Stimulated activated effector memory CD8-positive, alpha-beta T cell treated with anti-CD3 and anti-CD28 coated beads, Interleukin-12 subunit alpha, Interleukin-12 subunit beta, amount 100 ng/mL, for 72 hours (primary cell): ENCODE measurements at places on chromosomes 11 and 22.

DNA sequence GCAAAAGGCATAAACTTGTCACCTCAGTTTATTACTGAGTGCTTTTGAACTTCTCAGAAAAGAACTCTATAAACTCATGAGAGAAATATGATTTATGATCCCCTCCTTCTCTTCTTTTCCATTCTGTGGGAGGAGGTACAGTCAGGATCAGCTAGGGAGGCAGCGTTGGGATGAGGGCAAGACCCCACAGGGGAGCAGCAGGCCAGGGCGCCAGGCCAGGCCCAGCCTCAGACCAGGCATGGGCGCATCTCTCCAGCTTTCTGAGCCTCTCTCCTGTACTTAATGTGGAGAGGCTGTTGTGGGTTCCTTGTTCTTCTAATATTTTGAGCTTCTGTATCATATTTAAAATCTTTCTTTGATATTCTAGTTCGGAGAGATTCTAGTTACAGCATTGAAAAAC lies 71.7 kb downstream of the C22orf31 start:
- no peak for DNase-seq

DNA sequence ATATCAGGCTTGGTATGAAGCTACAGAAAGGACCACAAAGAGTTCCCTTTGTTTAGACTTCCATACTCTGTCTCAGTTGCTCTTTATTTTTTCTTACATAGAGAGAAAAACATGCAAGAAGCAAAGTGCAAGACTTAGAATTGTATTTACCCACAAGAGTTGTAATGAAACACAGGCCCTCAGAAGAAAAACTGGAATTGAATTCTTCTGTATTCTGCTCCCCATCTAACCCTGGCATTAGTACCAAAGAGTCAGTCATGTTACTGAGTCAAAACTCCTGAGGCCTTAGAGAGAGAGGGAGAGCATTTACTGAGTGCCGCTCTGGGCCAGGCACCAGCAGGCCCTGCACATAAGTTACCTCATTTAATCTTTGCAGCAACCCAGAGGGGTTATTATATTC lies 43.9 kb upstream of the DLAT start:
- no peak for DNase-seq

DNA sequence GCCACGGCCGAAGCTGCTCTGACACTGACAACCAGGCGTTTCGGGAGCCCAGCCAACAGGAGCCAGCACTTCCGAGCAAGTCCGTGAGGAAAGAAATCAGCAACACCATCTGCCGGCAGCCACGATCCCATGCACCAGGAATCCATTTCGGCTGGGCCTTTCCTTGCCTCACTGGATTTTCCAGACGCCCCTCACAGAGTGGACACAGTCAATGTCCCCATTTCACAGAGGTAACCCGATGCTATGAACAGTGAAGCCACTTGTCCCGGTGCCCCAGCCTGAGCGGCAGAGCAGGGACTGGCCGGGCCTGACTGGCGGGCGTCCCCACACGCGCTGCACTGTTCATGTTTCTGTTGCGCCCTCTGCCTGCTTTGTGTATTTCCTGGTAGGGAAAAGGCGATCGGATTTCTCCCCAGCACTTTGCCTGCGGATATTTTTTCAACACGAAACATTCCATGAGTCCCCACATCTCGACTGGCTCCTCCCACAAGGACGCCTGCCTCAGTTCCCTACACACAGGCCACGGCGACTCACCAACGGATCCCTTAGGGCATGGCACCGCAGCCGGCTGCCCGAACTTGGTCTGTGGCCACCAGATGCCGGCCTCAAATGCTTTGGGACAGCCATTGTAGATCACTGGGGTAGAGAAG lies 55.3 kb downstream of the TRMU start:
- DNase-seq: no peak

DNA sequence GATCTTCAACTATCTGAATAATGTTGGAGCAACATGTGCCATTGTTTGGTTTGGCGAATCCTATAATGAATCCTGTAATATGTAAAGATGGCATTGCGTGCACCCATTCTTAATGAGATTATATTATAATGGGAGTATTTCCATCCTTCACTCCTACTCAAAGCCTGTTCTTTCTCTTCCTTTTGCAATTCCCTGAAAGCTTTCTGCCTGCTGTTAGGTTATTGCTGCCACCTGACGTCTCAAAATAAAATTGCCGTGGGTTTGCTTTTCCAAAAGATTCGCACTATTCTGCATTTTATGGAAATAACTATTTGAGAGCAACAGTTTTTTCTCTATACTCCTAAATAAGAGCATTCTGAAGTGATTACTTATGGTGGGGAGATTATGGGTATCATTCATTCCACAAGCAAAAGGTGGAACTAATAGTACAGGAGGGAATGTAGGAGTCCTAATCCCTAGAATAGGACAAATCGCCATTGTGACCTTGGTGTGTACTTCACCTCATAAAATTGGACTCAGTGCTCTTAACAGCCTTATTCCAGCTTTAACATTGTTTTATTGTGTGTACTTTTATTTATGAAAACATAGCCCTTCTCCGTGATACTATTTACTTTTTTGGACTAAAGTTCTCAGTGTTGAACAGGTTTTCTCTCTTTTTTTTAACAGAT lies 69.6 kb upstream of the ALKBH3 start:
- DNase-seq: no peak

DNA sequence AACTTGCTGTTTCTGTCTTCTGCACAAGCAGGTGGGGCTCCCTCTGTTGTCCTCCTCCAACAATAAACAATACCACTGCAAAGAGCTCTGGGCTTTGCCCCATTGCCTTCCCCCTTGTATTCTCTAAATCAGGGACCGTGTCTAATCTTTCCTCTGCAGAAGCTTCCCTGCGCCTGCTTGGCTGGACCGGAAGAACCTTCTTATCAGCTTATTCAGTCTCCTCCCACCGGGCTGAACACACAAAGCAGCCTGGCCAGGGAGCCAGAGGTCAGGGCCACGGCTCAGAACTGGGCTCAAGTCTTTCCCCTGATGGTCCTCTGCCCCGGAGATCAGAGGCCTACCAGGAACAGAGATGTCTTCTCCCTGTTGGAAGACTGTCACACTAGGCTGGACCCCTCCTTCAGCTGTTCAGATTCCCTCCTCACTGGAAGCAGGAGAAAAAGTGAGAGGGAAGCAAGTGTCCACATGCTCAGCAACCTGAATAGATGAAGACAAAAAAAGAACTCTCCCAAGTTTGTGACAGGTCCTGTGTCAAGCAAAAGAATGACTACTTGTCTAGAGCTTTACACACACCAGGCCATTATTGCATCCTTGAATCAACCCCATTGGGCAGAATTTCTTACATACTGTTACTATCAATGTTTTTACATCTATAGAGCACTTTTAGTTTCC lies 63.7 kb downstream of the RAB30 start:
- DNase-seq: no peak

DNA sequence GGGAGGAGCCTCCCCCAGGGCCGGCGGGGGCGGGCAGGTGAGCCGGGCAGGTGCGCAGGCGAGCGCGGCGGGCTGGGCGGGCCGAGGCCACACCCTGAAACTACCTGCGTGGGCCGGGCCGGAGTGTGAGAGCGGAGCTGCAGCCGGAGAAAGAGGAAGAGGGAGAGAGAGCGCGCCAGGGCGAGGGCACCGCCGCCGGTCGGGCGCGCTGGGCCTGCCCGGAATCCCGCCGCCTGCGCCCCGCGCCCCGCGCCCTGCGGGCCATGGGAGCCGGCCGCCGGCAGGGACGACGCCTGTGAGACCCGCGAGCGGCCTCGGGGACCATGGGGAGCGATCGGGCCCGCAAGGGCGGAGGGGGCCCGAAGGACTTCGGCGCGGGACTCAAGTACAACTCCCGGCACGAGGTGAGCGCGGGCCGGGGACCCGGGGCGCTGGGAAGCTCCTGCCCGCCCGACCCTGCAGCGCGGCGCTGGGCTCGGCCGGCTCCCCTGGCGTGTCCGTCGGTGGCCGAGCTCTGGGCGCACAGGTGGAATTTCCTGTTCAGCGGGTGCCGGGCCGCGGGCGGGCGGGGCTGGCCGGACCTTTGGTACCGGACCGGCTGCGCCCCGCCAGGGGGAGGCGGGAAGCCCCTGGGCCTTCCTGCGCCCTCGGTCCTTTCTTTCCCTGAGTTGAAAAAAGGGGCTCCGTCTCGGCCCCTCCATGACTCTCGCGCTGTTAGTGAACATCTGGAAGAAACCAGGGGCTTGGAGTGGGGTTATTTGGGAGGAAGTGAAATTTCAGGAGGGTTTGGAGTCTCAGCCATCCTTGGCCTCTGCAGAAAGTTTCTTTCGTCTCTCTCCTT lies at the start of gene ST14:
TSS of gene ST14 (plus strand) at position 126 of the 841 bp plus-strand sequence. CDS start at position 324, 198 bp downstream.
- DNase-seq: no peak

- no peak for DNase-seq
Measured at GRCh38 chr11:42975180-42975529, 336.6 kb upstream of the API5 start.

DNA sequence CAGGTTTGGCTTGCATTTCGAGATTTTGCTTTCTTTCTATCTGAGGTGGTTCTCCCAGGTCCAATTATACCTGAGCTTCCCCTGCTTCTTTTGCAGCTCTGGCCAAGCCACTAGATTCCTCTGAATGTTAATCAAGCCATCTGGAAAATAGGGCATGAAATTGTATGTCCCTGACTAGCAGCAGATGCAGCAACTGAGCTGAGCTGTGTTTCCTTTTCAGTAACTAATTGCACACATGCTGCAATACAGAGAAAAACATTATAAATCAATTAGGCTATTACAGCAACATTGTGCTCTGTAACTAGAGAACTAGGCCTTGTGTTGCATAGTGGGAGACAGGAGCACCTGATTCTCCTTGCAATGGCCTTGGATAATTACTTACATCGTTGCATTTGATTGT lies 408.3 kb downstream of the ETS1 start:
- no peak for DNase-seq

DNA sequence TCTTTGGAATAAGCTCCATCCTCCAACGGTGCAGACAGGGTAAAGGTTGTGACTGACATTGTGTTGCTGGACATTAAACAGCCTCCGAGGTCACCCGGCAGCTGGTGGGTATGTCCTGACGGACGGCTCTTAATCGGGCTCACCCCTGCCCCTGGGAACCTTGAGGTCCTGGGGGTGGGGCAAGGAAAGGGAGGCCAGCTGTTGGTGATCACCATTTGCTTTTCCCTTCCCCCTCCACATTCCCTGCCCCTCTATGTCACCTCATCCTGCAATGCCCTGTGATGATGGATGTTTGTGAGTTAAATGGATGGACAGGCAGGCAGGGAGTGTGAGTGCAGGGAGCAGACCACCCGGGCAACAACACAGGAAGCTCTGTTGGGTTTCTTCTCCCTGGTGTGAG lies 26.3 kb downstream of the APLNR start:
- DNase-seq: no peak

- DNase-seq: no peak
Measured at GRCh38 chr11:94785509-94785908, 17.4 kb downstream of the AMOTL1 start.

- no peak for DNase-seq
Measured at GRCh38 chr22:36439481-36440271, 41.8 kb downstream of the TXN2 start.

GRCh38 chr22:48085901-48086645 lies 1323.6 kb downstream of the TBC1D22A start:
- no peak for DNase-seq

DNA sequence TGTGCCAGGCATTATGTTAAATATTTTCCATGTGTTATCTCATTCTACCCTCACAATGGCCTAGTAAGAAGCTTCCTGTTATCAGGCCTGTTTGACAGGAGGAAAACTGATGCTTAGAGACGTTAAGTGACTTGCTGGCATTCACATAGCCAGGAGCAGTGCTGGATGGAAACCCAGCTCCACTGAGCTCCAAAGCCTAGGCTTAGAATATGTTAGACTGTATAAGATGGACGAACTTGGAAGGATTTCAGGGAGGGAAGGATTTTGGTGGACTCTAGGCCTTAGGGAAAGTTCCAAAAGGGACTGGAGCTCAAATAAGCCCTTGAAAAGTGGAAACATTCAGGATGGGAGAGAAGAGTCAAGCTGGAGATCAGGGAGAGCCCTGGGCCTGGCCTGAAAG lies 2.1 kb downstream of the CD44 start:
- no peak for DNase-seq

DNA sequence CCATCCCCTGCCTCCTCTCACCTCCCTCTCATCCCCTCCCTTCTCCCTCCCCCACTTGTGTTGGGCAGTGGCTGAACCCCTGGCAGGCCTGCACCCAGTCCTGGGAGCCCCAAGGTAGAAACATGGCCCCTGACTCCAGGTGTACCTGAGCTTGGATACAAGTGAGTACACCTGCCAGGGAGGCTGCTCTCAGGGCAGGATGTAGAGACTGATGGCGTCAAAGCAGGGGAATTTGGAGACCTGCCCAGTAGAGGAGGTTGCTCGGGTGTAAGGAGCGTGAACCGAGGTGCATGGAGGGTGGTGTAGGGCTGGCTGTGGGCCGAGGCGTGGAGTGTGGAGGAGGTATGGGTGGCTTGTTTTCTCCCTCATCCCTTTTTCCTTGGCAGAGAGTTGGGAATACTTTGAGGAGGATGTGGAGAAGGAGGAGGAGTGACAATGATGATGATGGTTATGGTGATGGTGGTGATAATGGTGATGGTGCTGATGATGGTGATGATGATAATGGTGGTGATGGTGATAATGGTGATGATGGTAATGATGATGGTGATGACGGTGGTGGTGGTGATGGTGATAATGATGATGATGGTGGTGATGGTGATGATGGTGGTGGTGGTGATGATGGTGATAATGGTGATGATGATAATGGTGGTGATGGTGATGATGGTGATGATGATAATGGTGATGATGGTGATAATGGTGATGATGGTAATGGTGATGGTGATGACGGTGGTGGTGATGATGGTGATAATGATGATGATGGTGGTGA lies 12.3 kb downstream of the MRGPRG start:
- no peak for DNase-seq

GRCh38 chr11:62208785-62209144 lies 292 bp downstream of the SCGB2A1 start:
- no peak for DNase-seq

GRCh38 chr11:110297726-110298300 lies 1.4 kb upstream of the RDX start:
- DNase-seq: no peak

DNA sequence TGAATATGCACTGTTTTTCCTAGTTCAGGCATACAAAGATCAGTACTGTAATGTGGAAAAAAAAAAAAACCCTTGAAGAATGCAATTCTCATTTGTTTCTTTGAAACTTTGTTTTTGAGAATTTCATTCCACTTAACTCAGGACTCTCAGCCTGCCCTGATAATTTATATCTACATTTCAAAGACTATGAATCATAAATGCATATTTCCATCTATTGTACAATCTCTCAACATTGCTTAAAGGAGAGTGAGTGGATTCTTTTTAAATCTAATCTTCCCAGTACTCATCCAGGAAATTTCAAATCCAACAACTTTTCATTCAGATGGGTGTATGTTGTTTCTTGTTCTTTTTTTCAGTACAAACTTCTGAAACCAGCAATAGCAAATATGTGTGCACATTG lies 322.2 kb upstream of the DDI1 start:
- no peak for DNase-seq

DNA sequence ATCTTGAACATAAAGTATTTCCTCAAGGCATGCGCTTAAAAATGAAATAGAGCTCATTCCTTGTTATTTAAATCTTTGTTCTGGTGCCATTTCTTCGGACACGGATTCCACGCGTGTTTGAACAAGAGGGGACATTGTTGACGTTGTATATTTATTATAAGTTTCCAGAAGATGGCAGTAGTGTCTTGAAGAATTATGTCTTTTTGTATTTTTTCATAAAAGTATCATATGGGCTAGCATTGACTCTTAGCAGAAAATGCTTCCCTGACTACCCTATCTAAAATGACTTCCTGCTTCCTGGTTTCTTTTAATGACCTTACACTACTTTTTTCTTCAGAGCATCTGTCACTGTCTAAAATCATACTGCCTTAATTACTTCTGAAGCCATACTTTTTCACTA lies 20.4 kb downstream of the BIRC2 start:
- no peak for DNase-seq
